ENCODE measurements at places on chromosomes 1 and 21. TPM values are rescaled to one million over a fixed set of nuclear protein-coding genes. Genes with fewer than 3 reads are reported as not detected.

- DNase-seq: no peak
Measured at GRCh38 chr1:167404161-167404888, 114.0 kb downstream of the CD247 start.

GRCh38 chr1:205477759-205478247, 22.0 kb upstream of the BLACAT1 start:
- DNase-seq: no peak

DNA sequence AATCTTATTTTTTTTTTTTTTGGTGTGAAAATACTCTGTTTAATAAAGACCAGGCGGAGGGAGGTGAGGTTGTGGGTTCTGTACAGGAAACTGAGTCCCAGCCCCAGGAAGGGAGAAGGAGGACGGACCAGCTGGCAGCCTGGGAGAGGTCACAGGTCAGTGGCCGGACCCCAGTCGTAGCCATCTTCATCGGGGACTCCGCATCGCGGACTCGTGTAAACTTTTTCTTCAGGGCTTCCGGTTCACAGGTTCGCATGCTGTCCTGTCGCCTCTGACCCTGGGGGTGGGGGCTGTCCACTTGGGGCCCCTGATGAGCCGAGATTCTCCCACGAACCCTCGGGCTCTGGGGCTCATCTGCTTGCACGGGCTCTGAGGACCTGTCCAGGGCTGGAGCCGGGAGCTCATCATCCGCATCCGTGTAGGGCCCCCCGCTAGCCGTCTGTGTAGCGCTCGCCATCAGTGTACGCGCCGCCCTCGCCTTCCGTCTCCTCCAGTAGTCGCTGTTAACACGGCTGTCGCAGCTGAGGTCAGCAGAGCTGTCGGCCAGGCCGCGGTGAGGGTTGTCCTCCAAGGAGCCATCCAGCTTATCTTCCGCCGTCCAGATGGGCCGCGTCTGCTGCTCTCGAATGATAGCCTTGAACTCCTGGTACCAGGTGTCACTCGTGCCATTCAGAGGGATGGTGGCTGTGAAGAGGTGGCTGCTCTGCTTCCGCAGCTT, 975.7 kb upstream of the PRMT6 start:
- no peak for DNase-seq

- DNase-seq: no peak
Measured at GRCh38 chr1:206065547-206066145, 12.7 kb downstream of the RHEX start.

DNA sequence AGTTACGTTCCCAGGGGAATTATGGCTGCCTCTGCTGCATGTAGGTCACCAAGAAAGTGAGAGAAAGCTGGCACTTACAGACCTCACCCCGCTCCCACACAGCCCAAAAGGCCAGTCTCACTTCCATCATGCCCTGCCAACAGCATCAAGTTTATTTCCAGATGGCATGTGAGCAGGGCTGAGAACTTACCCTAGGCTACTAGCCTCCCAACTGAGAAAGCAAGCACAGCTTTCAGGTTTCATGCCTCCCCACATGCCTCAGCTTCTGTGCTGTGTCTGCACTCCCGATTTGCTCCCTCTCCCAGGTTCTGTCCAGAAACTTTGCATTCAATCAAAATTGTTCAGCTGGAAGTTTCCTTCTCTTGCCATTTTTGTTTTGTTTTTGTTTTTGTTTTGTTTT, 59.1 kb upstream of the CRB1 start:
- no peak for DNase-seq

HSD3B1 gene
- not detected for total RNA-seq

DNA sequence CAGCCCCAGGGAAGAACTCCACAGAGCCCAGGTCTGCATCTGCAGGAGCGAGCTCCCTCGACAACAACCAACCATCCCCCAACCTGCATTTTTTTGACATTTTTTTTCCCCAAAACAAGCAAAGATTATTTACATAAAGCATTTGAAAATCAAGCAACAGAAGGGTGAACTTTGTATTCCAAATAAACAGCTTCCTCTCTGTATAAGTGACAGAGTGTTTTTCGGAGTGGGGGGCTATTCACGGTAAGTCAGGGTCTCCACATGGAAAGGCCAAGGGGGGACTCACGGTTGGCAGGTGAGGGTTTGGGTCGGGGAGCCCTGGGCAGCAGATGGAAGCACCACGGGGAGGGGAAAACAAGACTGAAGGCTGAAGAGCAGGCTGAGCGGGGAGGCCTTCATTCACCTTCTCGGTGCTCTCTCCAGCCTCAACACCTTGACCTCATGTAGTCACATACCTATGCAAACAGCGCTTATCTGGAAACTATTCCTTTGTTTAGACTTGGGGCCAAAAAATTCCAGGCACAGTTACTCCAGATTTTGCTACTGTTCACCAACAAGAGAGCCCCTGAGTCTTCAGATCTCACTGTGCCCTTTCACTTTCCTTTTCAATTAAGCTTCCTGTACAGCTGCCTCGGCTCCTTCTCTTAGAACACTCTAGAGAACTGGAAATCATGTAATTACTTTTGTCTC, 27.6 kb downstream of the C2CD2 start:
- DNase-seq: peak; percentile 25

EFCAB7 gene
- total RNA-seq: 18.7 TPM

GRCh38 chr1:15323351-15323988, 76.4 kb downstream of the FHAD1 start:
- DNase-seq: peak; percentile 66

- no peak for DNase-seq
Measured at GRCh38 chr1:40909281-40909680, 47.1 kb upstream of the CITED4 start.

DNA sequence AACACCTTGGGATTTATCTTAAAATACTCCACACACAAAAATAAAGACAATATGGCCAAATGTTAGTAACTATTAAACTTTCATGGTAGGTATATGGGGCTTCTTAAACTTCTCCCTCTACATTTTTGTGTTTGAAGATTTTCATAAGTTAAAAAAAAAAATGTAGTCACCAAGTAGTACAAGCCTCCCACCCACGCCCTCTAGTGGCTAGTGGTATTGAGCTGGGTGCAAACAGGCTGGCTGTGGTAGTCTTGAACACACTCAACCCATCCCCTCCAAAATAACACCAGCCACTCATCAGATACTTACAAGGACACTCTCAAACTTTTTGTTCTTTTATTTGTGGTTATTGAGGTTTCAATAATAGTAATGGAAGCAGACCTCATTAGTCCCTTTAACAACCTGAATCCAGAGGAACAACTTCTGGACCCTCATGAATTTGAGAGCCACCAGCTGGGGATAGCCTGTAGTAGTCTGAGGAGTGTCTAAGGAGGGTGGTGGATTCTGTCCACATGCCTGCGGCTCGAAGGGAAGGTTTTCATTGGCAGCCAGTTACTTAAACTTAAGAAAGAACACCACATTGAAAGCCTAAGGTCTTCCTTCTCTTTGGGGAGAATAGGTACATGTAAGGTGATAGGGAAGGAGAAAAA, 15.6 kb downstream of the RD3 start:
- no peak for DNase-seq

GRCh38 chr1:56444960-56445646, 134.3 kb downstream of the PLPP3 start:
- DNase-seq: no peak

DNA sequence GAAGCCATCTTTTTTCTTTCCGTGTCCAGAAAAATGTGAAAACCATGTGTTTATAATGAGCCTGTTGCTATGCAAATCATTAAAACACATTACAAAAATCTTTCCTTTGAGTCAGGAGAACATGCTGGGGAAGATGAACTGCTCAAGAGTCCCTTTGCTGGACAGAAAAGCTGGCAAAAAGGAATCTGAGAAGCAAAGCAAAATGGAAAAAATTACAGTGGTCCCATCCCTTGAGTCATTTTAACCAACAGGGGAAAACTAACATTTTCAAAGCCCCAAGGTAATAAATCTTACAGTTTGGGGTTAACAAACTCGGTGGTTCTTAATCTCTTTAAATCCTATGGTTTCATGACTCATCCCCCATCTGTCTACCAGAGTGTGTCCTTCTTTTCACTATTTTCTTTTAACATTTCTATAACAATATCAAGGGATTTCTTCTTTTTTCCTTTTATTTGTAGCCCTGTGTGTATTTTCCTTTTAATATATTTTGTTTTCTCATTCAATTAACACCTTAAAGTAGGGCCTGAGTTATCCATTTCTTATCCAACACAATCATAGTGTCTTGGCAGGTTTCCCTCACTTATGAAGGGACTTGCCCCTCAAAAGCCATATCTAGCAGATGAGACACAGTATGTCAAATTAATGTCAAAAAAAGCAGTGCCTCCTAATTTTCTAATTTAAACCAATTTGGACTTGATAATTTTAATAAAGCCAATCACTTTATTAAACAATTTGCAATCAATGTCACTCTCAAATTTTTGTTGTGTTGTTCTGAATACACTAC, 105.4 kb downstream of the PTPN14 start:
- no peak for DNase-seq

ADORA3 gene
- total RNA-seq: 0.11 TPM

DNA sequence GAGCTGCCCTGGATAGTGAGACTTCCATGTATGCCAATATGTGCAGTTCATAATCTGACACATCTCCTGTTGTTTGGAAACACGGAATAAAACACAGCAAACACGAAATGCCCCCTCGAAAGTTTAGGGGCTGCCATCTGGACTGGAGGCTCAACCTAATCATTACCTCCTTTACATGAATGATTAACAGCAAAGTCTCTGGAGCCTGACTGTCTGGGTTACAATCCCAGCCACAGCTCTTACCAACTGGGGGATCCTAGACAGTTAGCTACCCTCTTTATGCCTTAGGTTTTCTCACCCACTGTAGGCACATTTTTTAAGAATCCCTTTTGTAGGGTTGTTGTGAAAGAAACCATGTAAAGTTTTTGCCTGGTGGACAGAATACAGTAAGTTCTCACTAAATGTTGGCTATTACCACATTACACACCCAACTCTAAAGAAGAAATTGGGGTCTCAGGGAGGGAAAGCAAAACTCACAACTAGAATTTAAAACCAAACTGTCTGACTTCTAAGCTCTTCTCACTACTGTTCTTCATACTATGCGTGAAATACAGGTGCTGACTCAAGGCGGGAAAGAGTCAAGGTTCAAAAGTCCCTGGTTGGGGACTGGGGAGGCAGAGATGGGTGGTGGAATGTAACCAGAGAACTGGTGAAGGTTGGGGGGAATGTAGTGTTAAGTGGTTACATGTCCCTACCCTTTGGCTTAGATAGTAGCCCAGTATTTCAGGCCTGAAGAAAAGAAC, 24.2 kb downstream of the CYP4A22 start:
- DNase-seq: no peak

DNA sequence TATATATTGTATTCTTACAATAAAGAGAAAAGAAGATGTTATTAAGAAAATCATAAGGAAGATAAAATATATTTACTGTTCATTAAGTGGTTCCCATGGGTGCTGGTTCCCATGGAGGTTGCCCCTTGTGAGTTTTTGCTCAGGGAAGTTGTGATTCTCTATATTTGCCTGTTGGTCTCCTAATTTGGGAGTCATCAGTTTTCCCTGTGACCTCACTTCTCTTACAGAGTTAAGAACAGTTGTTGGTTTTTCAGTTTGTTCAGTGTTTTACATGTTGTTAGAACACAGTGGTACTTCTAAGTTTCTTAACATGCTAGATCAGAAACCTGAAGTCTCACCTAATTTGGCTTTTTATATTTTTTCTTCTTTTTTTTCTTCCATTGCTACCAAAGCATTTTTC, 109.2 kb downstream of the OSBPL9 start:
- no peak for DNase-seq

MAP3K21 gene
- total RNA-seq: 4.2 TPM

HMCN1 gene
- 0.14 TPM for total RNA-seq

DNA sequence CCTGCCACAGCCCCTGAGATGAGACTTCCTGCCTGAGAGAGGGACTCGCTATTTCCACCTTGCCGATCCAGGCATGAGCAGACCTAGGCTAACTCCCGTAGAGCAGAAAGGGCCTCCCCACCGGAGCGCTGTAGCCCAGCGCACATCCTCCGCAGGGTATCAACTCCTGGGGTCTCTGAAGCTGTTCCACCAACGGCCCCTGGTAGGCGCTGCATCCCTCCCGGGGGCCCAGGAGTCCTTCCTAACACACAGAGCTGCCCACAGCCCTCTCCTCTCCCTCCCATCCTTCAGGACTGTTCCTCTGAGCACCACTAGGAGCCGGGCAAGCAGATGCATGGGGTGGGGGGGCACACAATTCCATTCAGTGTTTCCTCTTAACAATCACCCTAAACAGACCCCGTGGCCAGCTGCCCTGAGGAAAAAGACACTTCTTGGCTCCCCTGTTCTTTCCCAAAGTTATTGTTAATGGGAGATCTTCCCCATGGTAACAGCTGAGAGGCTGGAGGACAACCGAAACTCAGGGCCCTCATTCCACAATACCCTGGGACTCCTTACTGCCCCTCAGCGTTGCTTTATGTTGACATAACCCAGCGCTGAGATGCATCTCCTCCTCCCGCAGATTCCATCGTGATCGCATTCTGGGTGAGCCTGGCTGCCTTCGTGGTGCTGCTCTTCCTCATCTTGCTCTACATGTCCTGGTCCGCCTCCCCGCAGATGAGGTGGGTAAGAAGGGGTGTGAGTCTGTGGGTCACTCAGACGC, 7.5 kb downstream of the MRAP start:
- DNase-seq: no peak

GRCh38 chr1:14294860-14295536, 303.5 kb upstream of the KAZN start:
- no peak for DNase-seq

GSTM5 gene
- not detected for total RNA-seq

GRCh38 chr1:205365945-205366463, 9.3 kb upstream of the KLHDC8A start:
- no peak for DNase-seq

GRCh38 chr1:119314001-119314796, 54.4 kb upstream of the HAO2 start:
- no peak for DNase-seq

GRCh38 chr1:56495538-56495937, 83.8 kb downstream of the PLPP3 start:
- DNase-seq: no peak

GRCh38 chr1:35707601-35708440, 10.9 kb downstream of the C1orf216 start:
- peak; percentile 36 for DNase-seq

OR2T33 gene
- not detected for total RNA-seq

MACO1 gene
- 19.7 TPM for total RNA-seq

GRCh38 chr1:247440001-247440620, 17.8 kb downstream of the OR2B11 start:
- no peak for DNase-seq

DNA sequence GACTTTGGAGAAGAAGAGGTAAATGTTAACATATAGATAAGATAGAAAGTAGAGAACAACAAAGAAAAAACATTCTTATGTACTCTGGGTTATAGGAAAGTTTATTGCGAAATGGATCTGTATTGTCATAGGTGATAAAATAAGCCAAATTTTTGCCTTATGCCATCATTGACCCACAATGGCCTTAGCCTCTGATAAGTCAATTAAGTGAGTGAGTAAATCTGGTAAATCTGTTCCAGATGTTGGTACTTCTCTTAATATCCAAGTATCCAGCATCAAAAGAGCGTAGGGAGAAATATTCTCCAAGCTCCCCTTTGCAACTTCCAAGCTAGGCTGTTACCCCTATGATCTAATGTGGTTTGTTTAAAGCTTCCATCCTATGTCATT, 38.3 kb upstream of the CLCA4 start:
- DNase-seq: no peak
